Endothelial cell (in vitro differentiated cells): ENCODE measurements at places on chromosomes 5 and 9. TPM values are rescaled to one million over a fixed set of nuclear protein-coding genes. Genes with fewer than 3 reads are reported as not detected.

The SLC27A4 gene
- 23.0 TPM for total RNA-seq

The HTR4 gene
- total RNA-seq, result not detected

DNA sequence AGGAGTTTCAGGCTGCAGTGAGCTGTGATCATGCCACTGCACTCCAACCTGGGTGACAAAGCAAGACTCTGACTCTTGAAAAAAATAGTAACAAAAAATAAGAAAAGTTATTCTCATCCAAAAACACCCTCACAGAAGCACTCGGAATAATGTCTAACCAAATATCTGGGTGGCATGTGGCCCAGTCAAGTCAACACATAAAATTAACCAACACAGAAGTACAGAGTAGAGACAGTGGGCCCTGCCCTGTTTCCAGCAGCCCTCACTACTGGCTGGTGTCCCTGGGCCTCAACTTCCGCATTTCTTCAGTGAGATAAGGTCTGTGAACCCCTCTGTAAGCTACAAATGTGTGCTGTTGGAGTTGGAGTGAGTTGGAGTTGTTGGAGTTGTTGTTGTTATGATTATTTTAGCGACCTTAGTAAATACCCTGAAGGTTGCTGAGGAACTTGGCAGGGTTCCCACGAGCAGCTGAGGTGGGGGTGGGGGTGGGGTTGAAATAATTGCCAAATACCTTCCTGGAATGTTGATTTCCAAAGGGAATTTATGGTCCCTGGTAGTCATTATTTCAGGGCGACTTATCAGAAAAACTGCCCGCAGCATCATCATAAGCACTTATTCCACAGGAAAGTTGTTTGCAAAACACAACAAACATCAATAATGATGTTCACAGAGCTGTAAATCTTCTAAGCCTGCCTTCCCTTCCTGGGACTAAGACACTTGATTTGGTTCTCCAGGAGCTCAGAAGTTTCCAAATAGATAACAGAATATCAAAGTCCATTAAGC is 30.2 kb downstream of the C5orf15 start:
- no peak for DNase-seq

The ZBED3 gene
- total RNA-seq, result 13.0 TPM

The PRDM9 gene
- not detected for total RNA-seq

The AGXT2 gene
- not detected for total RNA-seq

DNA sequence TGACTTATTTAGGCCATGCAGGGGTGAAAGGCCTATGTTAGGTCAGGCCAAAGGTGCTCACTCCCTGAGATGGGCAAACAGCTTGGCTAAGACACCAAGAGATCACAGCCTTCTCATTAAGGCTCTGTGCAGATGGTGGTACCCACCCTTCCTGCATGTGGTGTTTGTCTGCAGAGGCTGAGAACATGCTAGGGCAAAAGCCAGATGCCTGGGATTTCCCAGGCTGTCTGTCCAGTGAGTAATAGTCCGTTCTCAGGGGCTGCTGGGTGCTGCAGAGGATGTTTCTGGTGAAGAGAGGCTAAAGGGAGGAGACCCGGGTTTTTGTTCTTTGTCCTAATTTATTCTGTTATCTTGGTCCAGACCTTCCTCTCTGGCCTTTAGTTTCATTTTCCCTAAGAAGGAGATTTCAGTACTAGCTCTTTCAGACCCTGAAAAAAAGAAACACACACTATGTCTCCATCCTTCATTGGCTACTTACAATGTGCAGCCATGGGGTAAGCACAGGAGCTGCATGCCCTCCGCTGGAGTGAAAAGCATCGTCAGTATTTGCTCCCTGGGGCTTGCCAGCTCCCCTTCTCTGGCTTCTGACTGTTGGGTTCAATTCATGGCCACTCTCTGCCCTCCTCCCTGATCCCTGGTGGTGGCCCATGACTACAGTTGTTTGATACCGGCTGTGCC is 23.4 kb upstream of the GLRA1 start:
- DNase-seq, result no peak

DNA sequence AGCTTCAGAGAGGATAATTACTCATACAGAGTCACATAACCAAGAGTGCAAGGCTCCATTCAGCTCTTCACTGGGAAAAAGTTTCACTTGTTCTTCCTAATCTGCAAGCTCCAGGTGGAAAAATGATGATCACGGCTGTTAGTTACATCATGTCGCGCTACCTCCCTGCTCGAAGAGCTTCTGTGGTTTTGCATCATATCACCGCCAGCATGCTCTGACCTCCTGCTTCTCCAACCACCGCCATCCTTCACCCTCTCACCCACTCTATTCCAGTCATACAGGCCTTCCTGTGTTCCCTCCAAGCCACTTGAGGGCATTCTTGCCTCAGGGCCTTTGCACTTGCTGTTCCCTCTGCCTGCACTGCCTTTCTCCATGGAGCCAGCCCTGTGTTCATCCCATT is 47.1 kb downstream of the COL27A1 start:
- no peak for DNase-seq

- DNase-seq, result no peak
Observed at GRCh38 chr9:2018162-2018643, 3.1 kb downstream of the SMARCA2 start.

The AIF1L gene
- 16.3 TPM for total RNA-seq

The SLC44A1 gene
- total RNA-seq, result 69.7 TPM

GRCh38 chr9:81472701-81473100 is 216.6 kb downstream of the TLE1 start:
- no peak for DNase-seq

DNA sequence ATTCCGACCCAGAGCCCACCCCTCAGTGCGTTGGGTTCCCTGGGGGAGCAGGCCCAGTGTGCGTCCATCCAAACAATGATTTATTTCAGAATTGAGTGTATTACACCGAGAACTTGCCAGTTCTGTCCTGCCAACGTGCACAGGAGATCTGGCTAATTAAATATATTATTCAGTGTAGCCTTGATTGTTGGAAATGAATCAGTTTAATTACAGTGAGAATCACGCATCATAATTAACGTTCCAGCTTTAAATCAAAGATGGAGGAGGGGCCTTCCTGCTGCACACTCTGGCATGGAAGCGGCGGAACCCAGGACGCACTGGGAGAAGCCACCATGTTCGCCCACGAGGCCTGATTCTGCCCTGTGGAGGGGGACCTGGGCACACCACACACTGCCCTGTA is 30.7 kb upstream of the TMEM250 start:
- no peak for DNase-seq

DNA sequence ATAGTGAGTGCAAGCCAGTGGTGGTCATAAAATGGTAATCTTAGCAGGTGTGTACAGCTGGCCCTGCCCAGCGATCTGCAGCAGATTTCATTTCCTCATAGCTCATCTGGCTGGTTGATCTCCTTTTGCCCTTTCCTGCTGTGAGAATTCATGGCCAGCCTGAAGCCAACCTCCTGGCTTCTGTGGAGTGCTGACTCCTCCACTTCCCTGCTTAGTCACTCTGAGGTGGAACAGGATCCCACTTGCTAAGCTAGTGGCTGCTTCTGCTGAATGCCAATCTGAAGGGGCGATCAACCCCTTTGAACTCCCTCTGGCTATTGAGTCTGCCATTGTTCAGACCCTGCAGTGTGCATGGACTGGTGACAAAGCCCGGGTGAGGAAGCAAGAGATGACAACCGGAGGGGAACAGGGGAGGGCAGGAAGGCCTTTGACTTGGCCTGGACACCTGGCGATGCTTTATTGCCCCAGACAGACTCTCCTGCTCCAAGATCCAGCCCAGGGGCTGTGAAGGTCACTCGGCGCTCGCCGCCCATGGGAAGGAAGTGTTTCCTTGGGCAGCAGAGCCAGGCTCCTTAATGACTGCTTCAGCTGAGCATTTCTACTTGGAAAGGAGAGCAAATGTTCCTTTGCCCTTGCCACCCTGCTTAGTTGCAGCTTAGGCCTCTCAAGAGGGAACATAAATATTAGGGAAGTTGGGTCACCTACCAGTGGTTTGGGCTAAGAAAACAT is 341.1 kb downstream of the ZSWIM6 start:
- DNase-seq, result no peak

GRCh38 chr5:144318011-144318410 is 147.3 kb downstream of the KCTD16 start:
- DNase-seq, result no peak

DNA sequence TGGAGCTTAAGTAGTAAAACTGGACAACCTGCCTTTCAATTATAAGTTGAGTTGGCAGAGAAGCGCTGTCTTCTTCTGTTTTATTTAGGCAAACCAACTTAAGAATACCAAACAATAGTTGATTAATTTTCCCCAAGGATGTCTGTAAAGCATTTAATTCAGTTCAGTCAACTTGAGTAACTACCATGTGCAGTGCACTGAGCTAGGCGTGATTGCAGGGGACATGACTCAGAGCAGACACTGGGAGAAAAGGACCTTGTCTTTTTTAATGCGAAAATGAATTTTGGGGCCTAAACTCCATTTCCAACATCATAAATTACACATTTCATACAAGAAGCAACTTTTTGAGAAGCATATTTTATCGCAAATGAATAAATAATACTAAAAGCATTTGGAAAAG is 66.3 kb downstream of the FBXL7 start:
- no peak for DNase-seq

The RABGAP1 gene
- 58.2 TPM for total RNA-seq

DNA sequence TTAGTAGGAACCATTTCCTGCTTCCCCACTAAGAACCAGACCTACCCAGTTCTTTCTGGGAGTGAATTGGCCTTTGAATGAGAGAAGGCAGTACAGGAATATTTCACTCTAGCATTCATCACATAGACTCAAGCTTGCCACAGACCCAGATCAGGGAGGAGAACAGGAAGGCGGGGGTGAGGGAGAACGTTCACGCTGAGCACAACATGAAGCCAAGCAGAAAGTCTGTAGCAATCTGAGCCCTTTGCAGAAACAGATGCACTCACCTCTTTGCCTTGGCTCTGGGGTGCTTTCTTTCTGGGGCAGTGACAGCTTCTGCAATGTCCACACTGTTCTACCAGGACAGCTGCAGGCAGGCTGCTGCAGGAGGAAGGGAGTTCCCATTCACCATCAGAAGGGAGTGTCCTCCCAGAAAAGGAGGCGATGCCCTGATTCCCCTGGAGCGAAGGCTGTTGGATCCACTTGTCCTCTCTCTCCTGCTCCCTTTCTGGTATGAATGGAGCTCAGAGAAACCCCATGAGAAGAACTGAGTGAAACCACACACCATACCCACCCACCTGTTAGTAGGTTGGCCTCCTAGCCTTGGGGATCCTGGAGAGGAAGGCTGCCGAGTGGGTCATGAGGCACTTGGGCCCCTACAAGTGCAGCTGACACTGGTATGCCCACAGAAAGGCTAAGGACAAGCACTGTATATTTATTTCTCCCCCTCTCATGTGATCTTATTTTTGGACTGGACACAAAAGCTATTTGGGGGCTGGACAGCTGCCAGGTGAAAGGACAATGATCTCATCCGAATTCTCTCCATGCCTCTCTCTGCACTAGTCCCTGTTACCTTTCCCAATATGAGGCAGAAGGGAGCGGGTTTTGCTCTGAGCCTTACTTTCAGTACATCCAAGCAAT is 11.7 kb upstream of the FGF1 start:
- no peak for DNase-seq

- no peak for DNase-seq
Observed at GRCh38 chr9:130288393-130288792, 22.8 kb downstream of the HMCN2 start.
